ENCODE measurements at places on chromosomes 13 and 19.

DNA sequence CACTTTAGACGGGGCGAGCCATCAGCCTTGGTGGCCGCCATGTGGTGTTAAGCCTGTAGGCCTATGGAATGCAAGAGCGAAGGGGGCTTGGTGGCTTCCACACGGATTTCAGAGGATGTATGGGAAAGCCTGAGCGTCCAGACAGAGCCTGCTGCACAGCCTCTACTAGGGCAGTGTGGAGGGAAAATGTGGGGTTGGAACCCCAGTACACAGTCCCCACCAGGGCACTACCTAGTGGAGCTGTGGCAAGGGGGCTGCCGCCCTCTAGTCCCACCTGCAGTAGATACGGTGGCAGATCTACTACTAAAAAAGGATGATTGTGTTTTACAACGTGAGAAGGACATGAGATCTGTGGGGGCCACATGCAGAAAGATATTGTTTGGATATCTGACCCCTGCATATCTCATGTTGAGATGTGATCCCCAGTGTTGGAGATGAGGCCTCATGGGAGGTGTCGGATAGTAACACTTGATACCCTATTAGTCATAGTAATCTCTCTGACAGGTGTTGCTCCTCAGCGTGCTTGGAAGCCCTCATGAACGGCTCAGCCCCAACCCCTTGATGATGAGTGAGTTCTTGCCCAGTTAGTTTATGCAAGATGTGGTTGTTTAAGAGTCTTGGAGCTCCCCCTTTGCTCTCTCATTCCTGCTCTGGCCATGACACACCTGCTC is 45.6 kb downstream of the LHFPL6 start:
- DNase-seq: no peak

DNA sequence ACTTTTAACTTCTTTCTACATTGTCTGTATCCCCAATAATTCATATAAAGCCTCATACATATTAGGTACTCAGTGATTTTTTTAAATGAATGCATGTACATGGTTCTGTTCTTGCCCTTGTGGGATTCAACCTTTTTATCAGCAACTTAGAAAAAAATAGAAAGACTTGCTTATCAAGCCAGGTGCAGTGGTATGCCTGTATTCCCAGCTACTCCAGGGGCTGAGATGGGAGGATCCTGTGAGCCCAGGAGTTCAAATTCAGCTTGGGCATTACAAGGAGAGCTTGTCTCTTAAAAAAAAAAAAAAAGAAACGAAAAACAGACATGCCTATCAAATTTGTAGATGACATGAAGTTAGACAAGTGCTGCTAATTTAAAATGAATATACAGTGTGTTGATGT is 54.2 kb upstream of the MYCBP2 start:
- no peak for DNase-seq

- no peak for DNase-seq
Observed at GRCh38 chr19:49780861-49781260, 14.1 kb downstream of the AP2A1 start.

- DNase-seq: no peak
Observed at GRCh38 chr13:33787051-33787591, 30.8 kb upstream of the RFC3 start.

DNA sequence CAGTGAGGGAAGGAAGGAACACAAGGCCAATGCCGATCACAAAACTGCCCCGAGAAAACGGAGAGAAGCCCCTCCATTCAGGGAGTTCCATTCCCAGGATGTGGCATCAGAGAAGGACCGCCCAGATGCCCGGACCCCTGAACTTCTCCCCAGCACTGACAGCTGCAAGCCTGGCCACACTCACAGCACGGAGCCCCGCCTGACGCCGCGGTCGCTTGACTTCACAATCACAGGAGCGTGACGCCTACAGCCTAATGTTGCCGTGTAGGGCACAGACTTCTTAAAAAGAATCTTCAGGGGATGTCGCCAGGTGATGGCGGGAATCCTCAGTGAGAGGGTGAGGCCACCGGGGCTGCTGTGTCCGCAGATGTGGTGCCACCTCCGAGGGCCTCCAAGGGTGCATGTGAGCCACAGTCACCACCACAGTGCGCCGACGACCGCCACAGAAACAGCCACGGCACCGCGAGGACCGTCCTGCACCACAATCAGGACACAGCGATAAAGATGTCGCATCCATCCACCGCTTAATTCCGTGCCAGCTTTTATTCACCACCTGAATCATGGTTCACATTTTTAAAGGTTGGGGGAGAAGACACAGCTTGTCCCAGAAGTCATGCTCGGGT is 77.2 kb downstream of the SPACA7 start:
- DNase-seq: no peak

DNA sequence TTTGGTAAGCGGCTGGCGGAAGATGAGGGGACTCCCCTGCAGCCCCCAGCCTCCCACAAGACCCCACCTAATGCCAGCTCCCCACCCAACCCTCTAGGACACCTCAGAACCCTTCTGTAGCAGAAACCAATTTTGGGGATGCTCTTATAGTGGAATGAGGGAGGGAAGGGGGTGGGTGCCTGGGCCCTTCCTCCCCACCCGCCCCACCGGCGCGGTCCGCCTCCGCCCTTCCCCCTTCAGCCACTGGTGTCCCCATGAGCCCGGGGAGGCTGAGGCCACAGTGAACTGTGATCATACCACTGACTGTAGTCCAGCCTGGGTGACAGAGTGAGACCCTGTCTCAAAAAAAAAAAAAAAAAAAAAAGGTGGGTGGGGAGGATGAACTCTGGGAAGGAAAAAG is 16.2 kb downstream of the TLE6 start:
- DNase-seq: no peak

DNA sequence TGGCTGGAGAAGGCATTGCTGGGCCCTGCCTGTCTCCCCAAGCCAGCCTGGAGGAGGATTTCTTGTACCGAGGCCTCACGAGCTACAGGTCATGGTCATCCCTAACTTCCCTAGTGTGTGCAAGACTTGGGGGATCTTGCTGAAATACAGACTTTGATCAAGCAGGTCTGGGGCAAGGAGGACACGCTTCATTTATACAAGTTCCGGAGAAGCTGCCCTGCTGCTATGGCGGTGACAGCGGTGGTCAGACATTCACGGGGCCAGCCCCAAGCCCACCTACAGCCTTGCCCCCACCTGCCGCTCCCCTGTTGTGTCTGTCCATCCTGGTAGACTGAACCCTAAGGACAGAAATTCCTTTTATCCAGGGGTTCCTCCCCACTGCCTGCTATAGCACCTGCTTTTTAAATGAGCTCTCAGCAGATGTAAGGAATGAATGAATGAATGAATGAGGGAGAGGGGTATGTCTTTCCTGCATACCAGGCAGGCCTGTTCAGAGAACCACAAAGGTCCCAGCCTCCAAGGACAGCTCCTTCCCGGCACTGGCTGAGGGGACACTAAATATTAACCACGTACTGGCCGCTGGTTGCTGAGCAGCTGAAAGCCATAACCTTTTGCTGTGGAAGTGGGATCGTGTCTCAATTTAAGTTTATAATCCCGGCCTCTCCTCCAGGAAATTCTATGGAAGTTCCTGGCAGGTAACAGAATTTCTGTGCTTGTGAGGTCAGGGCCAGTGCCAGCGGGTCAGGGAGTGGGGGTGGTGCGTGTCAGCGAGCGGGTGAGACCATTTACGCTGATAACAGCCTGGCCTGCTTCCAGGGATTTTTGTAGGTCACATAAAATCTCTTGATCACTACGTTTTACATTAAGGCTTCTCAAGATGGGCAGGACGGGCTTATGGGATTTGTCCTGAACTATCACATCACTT is 27.1 kb downstream of the TSSK6 start:
- DNase-seq: no peak

DNA sequence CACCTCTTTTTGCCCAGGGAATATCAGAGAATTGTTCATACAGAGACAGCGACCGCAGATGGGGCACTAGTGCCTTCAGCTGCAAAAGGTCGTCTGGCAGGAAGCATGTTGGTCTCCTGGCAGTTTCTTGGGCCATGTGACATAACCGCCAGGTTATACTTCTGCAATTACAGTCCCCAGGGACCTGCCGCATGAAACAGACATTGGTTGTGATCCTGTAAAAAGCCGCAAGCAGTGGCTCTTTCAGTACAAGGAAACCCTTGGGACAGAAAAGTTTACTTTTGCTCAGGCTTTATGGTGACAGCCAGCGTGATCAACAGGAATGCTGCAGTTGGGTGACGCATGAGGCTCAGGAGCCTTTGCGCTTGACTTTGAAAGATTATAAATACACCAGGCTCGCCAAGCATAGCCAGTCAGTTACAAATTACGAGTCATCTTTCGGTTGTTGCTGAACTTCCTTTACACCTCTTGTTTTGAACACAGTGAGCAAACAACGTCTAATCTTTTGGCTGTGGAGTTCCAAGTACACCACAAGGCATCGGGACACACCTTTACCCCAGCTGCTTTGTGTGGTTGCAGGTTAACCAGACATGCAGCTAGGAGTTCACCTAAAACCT is 50.5 kb upstream of the UBE2L5 start:
- no peak for DNase-seq

GRCh38 chr13:111093136-111093535 is 22.0 kb upstream of the ARHGEF7 start:
- DNase-seq: no peak

GRCh38 chr13:46059405-46059804 is 6.9 kb upstream of the ZC3H13 start:
- DNase-seq: no peak

DNA sequence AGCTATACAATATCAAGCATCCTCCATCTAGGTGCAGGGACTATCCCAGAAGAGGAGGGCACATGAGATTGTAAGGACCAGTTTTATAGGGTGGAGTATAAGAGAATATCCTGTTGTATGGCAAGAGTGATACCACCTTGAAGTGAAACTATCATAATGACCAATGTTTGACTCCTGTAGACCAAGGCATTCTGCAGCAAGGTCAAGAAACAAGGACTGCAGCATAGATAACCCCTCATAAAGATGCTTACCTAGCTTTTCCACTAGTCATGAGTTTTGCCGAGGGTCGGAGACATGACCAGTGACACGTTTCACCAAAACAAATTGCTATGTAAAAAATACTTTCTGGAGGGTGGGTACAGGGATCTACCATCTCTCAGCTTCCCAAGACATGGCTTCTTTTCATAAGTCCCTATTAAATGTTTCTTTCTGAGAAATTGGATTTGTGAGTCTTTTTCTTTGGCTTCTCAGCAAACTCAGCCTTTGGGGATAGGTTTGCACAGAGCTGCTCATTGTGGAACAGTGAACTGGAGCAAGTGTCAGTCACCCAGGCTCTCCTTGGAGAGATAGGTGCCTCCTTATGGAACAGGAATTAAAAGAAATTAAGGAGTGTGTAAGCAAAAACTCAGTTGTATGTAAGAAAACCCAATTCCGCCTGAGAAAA is 28.2 kb upstream of the CYSLTR2 start:
- no peak for DNase-seq

DNA sequence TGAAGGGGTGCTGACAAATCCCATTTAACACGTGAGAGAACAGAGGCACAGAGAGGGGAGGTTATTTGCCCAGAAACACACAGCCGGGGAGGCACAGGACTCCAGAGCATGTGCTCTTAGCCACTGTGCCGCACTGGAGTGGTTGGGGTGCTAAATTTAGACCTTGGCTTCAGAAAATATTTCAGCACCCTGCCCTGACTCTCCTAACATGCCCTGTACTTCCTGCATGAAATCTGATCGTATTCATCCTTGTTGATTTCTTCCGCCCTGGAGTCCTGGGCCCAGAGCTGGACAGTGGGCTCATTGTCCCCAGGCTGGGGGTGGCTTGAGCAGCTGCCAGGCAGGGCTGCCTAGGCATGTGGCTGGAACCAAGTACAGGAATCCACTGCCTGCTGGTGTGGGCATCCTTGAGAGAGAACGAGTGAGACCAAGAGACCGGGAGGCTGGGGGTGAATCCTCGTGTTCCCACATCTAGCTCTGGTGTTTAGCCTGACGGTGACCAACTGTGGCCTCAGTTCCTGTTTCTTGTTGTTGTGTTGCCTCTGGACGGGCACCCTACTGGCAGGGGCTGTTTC is 5.3 kb downstream of the SLC27A1 start:
- no peak for DNase-seq

- DNase-seq: no peak
Observed at GRCh38 chr13:106633321-106633720, 65.4 kb upstream of the ARGLU1 start.
